Adrenal gland (tissue), 19 donors: ENCODE measurements at places on chromosomes 5 and 9. TPM values are rescaled to one million over a fixed set of nuclear protein-coding genes. Genes with fewer than 3 reads are reported as not detected.

The DPP7 gene
- 240 TPM for total RNA-seq

The CNTNAP3B gene
- 3.7 TPM for total RNA-seq

The DND1 gene
- 3.6 TPM for total RNA-seq

The IFNB1 gene
- total RNA-seq: not detected

The SUSD3 gene
- total RNA-seq: 1.9 TPM

The HRH2 gene
- 5.4 TPM for total RNA-seq

The OTP gene
- not detected for total RNA-seq

The SPINK6 gene
- not detected for total RNA-seq

The PHF24 gene
- not detected for total RNA-seq

The EGFLAM gene
- 8.9 TPM for total RNA-seq

The PCDH1 gene
- 13.6 TPM for total RNA-seq
